SHP77 (cell line): ENCODE measurements at places on chromosomes 7 and 10.

GRCh38 chr10:58396057-58396456 is 10.8 kb downstream of the TFAM start:
- DNase-seq = no peak

- no peak for DNase-seq
Observed at GRCh38 chr10:114852197-114852596, 30.6 kb downstream of the FHIP2A start.

- DNase-seq = peak; percentile 34
Observed at GRCh38 chr7:158029509-158029908, 558.1 kb downstream of the PTPRN2 start.

- no peak for DNase-seq
Observed at GRCh38 chr7:19146699-19147098, 1.5 kb upstream of the FERD3L start.

GRCh38 chr7:140616328-140616727 is 24.3 kb downstream of the DENND2A start:
- no peak for DNase-seq

DNA sequence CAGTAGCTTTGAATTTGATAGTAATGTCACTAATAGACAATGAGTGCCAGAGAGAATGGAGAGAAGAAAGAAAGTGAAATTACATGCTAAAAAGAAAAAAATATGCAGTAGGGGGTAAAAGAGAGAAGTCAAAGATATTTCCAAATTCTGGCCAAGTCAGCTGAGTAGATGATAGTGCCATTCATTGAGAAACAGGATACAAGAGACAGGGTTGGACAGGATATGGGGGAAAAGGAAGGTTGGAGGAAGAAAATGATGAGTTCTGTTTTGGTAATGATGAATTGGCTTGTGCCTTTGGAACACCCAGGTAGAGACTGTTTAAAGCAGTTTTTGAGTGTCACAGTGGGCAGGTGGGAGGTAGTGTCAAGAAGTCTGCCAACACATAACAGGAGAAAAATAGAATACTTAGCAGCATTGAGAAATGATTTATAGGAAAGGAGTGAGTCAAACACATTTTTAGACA is 78.3 kb downstream of the LRRC17 start:
- DNase-seq = no peak

DNA sequence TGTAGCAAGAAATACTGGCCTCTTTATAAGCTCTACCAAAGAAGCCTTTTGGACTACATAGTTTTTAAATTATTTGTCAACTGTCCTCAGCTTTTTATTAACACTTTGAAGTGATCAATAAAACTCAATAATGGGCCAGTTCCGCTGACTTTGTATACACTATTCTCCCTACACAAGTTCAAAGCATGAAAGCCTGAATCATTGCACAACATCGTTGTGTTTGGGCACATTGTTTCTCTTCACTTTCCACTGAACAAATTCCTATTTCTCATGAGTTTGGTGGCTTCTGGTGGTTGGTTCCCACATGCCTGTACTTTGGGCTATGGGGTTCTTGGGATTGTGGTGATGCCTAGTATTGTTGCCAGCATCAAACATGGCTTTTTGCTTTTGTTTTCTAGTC is 561.8 kb upstream of the LRRN3 start:
- no peak for DNase-seq

- DNase-seq = no peak
Observed at GRCh38 chr10:31584876-31585275, 265.9 kb downstream of the ZEB1 start.

GRCh38 chr7:107172276-107173032 is 3.7 kb downstream of the HBP1 start:
- no peak for DNase-seq

- no peak for DNase-seq
Observed at GRCh38 chr10:21950566-21950965, 53.0 kb downstream of the DNAJC1 start.

DNA sequence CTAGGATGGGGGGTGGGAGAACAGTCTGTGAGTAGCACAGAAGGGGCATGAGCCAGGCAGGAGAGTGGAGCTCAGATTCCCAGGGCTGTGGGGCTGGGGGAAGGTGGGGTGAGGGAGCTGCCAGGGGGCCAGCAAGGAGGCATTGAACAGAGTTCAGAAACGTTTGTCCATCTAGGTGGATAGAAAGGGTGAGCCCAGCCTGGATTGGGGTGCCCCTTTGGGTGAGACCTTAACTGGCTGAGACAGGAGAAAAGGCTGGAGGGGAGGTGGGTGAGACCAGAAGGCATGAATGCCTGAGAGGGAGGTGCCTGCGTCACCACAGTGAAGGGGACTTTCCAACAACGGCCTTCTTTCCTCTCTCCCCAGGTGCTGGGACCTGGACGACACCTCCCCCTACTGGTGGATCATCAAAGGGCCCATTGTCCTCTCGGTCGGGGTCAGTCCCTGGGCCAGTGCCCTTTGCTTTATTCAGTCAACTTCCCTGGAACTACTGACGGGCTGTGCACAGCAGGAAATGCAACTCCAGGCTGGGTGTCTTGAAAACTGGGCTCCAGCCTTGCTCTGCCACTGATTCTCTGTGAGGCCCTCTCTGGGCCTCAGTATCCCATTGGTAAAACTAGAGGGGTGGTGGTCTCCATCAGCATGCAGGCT is 11.0 kb downstream of the GHRHR start:
- no peak for DNase-seq

- no peak for DNase-seq
Observed at GRCh38 chr10:95508730-95509129, 52.4 kb downstream of the SORBS1 start.

DNA sequence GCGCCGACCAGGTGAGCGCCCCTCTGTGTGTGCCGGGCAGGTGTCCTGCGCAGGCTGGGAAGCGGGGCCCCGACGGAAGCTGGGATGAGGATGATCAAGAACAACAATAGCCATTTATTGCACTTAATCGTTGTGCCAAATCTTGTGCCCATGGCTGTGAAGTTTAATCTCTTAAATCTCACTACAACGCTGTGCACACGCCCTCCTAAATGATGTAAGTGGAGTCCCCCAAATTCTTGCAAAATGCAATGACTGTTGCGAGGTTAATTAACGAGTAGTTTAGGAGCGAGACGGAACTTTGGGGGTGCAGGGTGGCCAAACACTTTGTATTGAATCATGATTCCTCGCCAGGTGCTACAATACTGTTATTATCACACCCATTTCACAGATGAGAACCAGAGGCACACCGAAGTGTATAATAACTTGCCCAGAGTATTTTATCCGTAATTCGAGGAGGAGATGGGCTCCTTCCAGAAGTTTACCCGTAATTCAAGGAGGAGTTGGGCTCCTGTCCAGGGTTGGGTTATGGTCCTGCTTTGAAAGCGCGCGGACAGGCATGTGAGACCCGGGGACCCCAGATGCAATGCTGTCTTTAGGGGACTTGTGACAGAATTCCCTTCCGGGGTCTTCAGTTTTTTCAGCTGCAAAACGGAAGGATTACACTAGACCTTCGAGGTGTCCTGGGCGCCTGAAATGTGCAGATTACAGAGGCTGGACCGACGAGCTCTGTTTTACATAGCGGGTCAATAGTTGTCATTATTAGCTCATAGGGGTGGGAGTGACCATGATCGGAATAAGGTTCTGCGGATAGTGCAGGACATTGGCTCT is 1.0 kb downstream of the FFAR4 start:
- no peak for DNase-seq

DNA sequence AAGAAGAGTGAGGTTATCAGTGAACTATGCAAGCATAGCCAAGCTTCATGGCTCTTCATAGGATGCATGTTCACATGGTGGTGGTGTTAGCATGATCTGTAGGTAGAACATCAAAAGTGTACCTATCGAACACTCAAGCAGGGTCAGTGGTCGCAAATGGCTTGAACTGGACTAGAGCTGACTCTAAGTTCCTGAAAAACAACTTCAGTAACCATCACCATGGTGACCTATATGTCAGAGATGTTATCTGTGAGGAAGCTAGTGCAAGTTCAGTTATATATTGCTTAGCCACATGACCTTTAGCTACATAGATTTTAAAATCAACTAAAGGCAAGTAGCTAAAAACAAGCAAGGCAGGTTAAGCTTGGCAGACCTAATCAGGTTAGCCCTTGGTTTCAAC is 163.1 kb upstream of the AGR3 start:
- no peak for DNase-seq

DNA sequence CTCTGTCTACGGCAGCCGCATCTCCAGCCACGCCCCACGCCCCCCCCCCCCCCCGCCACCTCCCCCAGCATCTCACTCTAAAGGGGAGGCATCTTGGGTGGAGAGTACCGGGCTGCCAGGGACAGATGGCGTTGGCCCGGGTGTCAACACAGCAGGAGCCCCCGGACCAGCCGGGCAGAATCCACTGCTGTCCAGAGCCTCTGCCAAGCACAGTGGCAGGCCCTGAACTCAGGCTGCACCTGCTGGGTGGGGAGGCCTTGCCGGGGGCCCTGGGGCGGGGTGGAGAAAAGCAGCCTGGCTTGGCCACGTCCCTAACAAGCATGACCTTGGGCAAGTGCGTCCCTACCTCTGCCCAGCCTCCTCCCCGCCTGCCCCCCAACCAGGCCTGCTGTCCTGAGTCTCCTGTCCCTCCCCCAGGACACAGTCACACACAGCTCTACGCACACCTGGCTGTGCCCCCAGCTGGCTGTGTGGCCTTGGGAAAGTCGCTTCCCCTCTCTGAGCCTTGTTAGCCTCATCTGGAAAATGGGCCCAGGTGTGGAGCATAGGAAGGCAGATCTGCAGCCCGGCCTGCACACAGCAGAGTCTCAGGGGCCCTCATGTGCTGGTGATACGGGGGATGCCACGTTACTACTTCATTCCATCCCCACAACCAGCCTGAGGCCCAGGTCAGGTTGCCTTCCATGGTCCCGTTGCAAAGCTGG is 45.2 kb downstream of the MICALL2 start:
- peak; percentile 52 for DNase-seq

GRCh38 chr10:48520184-48520506 is 84.7 kb downstream of the ARHGAP22 start:
- DNase-seq = no peak

DNA sequence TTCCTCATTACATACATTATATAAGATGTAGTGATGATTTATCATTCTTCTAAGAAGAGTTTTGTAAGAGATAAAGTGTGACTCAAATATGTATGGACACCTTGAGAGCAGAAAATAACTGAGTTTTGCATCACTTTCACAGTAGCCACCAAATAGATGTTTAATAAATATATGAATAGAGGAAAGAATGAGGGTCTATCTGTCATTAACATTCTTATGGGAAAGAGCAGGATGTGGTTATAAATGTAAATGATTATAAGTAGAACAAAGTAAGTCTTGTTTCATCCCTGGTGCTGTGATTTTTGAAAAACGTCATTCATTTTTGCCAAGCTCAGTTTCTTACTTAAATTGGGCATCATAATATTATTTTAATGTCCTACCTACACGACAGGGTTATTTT is 15.0 kb upstream of the CRPPA start:
- no peak for DNase-seq

GRCh38 chr7:74093671-74094223 is 10.1 kb downstream of the LIMK1 start:
- no peak for DNase-seq

DNA sequence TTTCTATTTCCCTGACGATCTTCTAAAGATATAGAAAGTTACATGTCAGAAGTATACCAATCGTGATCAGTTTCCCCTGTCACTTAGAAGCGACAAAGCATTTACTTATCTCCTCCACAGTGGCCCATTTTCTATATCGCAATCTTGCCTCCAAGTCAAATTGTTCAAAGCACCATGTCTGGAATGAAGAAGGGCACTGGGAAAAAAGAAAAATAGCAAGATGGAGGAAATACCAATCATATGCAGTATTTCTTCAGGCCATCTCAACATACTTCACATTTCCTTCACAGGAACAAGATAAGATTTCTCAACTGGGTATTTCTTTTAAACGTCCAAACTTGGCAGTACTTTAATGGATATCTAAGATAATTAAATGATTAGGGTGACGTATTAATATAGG is 63.3 kb upstream of the IL6 start:
- DNase-seq = no peak

DNA sequence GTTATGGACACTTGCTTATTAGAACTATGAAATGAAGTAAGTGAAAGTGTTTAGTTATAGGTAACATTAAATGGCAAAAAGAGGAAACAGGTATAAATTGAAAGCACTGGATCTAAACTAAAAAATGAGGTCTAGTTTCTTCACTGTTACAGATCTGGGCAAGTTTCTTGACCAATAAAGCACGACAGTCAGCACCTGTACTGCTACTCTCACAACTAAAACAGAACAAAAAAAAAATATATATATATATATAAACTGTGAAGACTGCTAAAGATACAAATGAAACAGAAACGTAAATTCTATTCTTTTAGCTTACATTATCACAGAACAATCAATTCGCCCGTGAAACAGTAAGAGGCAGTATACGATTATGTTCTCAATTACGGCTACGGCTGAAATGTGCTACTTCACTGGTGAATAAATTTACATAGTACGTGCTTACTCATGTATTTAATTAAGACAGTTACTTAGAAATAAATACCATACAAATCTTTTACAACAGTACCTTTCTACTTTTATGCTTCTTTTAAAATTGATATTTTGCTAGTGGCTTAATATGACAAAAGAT is 4.2 kb downstream of the AHR start:
- DNase-seq = peak; percentile 73

- no peak for DNase-seq
Observed at GRCh38 chr7:28483908-28484605, 71.7 kb downstream of the CREB5 start.

DNA sequence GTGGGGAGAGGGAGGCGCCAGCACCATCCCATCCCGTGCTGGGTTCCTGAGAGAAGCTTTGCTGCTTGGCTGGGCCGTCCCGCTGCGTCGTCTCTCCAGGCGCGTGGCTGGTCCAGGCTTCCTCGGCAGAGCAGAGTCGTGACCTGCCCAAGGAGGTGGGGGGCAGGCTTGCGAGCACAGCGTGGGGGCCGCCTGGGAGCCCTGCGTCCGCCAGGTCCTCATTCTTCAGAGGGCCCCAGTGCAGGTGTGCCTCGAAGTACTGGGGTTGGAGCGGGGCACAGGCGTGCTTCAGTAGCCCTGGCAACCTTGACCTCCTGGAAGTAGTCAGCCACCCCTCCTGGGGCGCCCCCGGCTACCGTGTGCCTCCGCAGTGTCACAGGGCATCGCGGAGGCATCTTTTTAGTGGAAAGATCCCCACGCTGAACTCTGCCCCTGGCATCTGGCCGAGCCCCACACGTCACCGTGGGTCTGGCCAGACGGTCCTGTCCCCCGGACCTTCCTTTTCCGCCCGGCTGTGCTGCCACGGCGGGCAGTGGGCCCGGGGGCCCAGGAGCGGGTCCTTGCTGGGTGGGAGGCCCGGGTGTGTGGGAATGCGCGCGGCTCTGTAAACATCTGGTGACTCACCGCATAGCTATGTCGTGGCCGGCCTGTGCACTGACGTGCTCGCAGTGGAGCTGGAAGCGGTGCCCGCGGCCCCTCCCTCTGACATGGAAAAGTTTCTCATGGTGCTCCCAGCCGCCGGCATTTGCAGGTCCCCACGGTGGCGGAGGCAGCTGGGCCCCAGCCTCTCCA is 6.4 kb downstream of the MAFK start:
- no peak for DNase-seq

GRCh38 chr10:95353123-95353522 is 62.3 kb upstream of the PDLIM1 start:
- DNase-seq = no peak

GRCh38 chr7:64907641-64908326 is 4.7 kb downstream of the ZNF273 start:
- DNase-seq = no peak
